CD8-positive, alpha-beta memory T cell (primary cell): ENCODE measurements at places on chromosomes 6 and 20. TPM values are rescaled to one million over a fixed set of nuclear protein-coding genes. Genes with fewer than 3 reads are reported as not detected.

- DNase-seq, result no peak
These were observed 45.1 kb downstream of the KIAA0319 start for GRCh38 chr6:24600903-24601302.

GRCh38 chr6:3791526-3792203, 40.2 kb upstream of the PXDC1 start:
- DNase-seq, result no peak

DNA sequence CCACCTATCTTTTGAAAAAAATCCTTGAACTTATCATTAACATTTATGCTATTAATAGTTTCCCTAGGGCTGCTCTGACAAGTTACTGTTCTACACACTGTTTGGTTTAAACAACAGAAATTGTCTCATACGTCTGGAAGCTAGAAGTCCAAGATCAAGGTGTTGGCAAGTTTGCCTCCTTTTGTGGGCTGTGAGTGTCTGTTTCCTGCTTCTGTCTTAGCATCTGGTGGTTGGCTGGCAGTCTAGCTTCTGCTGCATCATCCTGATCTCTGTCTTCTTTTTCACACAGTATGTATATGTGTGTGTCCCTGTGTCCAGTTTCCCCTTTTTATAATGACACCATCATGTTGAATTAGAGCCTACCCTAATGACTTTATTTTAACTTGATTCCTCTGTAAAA, 154.8 kb downstream of the RPS12 start:
- no peak for DNase-seq

- no peak for DNase-seq
These were observed 100.6 kb upstream of the MLIP start for GRCh38 chr6:54010340-54011276.

- DNase-seq, result no peak
These were observed 4.5 kb downstream of the DSP start for GRCh38 chr6:7546020-7546369.

- no peak for DNase-seq
These were observed 12.4 kb upstream of the MAPK13 start for GRCh38 chr6:36117658-36118549.

DNA sequence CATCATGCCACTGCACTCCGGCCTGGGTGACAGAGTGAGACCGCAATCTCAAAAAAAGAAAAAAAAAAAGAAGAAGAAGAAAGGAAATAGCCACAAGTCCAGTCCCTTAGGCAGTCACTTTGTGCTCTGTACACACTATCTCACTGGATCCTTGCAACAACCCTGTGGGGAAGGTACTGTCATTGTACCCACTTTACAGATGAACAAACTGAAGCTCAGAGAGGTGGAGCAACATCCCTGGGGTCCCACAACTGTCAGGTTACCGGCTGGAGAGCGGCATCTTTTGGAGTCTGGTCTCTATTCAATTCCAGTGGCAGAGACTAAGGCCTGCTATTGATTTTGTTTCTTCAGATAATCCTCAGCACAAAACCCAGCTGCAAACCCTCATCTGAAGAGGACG, 12.2 kb downstream of the BPIFA2 start:
- no peak for DNase-seq

GRCh38 chr20:31751126-31751525, 12.0 kb downstream of the TPX2 start:
- DNase-seq, result no peak

GRCh38 chr6:108080010-108080780, 5.7 kb upstream of the OSTM1 start:
- no peak for DNase-seq

- no peak for DNase-seq
These were observed 24.9 kb downstream of the KIF13A start for GRCh38 chr6:17962436-17963031.

- no peak for DNase-seq
These were observed 13.3 kb upstream of the CCN5 start for GRCh38 chr20:44701858-44702256.

BHLHE23 gene
- total RNA-seq, result not detected

SPATS1 gene
- total RNA-seq, result not detected

MPC1 gene
- 36.3 TPM for total RNA-seq

NXT1 gene
- 48.9 TPM for total RNA-seq

COL9A3 gene
- not detected for total RNA-seq

GLP1R gene
- total RNA-seq, result not detected

SLC17A9 gene
- 26.4 TPM for total RNA-seq

DOK5 gene
- total RNA-seq, result 4.8 TPM

TRIM40 gene
- total RNA-seq, result not detected

POU3F2 gene
- not detected for total RNA-seq
